ENCODE measurements at places on chromosomes 11 and 22.

- no peak for DNase-seq
These were observed 27.6 kb downstream of the POU2AF1 start for GRCh38 chr11:111351374-111352055.

DNA sequence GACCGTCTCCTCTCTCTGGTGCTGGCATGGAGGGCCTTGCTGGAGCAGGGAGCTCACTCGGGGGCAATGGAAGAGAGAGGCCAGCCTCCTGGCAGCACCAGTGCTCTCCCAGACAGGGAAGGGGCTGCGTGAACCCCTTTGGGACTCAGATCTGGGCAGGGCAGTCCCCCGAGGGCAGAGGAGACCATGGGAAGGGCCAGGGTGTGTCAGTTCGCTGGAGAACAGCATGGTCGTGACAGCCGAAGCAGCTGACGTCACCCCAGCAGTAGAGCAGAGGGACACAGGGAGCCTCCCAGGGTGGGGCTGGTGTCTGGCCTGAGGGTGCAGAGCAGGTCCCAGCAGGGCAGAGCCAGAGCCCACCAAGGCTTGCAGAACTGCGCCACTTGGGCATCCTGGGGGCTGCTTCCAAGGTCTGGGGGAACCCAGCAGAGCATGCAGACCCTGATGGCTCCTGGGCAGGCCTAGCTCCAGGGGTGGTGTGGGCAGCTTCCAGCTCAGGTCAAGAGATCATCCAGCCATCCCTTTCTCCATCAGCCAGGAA is 71.0 kb upstream of the KCNQ1OT1 start:
- no peak for DNase-seq

DNA sequence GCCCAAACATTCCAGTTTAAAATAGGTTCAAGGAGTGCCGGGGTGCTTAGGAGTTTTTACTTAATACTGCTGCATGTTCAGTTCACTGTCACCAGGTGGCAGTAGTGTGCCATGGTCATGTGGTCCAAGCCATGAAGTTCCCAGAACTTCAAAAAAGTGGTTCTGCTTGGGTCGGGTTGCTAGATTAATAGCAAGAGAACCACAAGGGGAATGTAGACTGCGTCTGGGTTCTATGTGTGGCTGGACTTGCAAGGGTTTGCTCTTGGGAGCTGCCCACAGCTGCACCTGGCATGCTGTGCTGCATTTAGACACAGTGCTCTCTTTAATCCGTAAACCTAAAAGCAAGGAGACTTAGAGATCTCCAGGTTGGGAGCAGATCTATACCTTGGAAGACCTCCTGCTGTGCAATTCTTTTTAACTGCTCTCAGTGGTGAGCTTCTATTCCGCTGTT is 6.5 kb upstream of the SPON1 start:
- DNase-seq: no peak

- no peak for DNase-seq
These were observed 12.4 kb upstream of the TEF start for GRCh38 chr22:41369424-41369745.

GRCh38 chr11:67372993-67373647 is at the start of gene CLCF1:
Gene CLCF1 (minus strand): TSS chr11:67373598. CDS start chr11:67373539, 59 bp downstream.
- peak; percentile 32 for DNase-seq

- no peak for DNase-seq
These were observed 40.7 kb downstream of the SHANK2 start for GRCh38 chr11:71211631-71212030.

GRCh38 chr11:61102667-61103571 is 630 bp downstream of the CD5 start:
- DNase-seq: no peak
